GM04503 (cell line): ENCODE measurements at places on chromosomes 4 and X.
A peak's percentile ranks its signal among the peaks of the same experiment; 100 is the strongest.

GRCh38 chr4:11166606-11167005 is 262.1 kb downstream of the HS3ST1 start:
- DNase-seq: no peak

DNA sequence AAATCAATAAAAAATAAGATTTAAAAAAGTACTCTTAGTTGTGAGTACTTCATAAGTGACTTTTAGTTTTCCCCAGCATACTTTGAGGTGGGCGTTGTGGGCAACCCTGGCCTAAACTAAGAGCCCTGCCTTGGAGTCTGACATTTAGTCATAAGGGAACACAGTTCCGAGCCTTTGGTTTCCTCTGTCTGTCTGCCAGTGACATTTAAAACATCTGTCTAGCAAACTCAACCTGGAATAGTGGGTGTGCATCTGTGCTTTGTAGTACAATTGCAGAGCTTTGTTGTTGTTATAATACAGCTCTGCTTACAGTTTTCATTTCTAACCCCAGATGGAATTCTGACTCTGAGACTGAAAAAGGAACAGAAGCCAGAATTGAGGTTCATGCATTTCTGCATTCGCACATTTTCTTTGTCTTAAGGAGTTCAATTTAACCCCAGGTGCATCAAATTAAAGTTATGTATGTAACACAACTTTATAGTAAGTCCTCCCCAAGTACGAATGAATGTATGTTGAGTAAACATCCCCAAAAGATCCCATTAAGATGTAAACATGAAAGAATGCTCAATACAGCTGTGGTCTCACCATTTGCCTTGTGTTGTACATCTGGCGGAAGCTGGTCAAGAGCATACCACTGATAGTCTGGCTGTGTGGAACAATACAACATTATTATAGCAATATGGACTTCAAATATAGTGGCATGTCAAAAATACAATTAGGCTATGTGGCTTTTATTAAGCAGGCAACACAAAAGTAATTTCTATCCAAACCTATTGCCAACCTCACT is 25.9 kb downstream of the TNIP3 start:
- DNase-seq: no peak

DNA sequence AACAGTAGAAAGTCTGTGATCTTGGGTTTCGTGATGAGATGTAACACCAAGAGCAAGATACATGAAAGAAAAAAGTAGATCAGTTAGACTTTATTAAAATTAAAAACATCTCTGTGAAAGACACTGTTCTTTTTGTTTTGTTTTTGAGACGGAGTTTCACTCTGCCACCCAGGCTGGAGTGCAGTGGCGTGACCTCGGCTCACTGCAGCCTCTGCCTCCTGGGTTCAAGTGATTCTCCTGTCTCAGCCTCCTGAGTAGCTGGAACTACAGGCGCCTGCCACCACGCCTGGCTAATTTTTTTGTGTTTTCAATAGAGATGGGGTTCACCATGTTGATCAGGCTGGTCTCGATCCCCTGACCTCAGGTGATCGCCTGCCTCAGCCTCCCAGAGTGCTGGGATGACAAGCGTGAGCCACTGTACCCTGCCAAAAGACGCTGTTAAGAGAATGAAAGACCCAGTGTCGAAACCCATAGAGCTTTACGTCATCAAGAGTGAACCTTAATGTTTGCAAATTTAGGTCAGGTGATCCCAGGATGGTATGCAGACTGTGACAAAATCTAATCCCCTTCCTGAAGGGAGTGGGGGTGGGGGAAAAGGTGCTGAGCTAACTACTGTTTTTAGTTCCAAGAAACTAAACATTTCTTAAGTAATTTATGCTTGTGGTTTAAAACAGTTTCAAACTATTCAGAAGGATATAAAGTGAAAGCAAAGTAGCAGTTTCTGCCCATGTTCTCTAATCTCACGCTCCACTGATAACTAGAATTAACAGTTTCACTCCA is 8.0 kb downstream of the OFD1 start:
- no peak for DNase-seq

GRCh38 chr4:75605928-75606327 is 24.4 kb downstream of the CDKL2 start:
- DNase-seq: no peak

GRCh38 chr4:32884198-32884597 is 2164.0 kb downstream of the PCDH7 start:
- DNase-seq: peak; percentile 4

GRCh38 chr4:170339522-170339921 is 249.8 kb upstream of the AADAT start:
- DNase-seq: no peak

GRCh38 chr4:14184265-14184664 is 556.7 kb upstream of the BOD1L1 start:
- DNase-seq: no peak

DNA sequence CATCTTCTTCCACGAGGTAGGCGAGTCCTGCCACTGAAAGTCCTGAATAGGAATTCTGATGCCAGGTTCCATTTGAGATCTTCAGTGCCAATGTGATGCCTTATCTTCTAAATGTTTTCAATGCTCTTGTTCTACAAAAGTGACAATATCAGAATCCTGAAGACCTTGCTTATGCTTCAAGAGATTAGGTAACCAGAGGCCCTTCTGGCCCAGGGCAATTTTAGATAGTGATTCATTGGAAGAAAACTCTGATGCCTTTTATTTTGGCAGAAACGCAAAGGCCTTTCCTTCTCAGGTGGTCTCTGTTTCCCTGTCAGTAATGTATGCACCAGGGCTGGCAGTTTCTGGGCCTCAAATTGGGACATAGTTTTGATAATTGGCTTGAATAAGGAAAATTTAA is 144.8 kb downstream of the CEP135 start:
- DNase-seq: no peak

- DNase-seq: no peak
Measured at GRCh38 chrX:135437867-135438733, 16.4 kb downstream of the SMIM10L2A start.

DNA sequence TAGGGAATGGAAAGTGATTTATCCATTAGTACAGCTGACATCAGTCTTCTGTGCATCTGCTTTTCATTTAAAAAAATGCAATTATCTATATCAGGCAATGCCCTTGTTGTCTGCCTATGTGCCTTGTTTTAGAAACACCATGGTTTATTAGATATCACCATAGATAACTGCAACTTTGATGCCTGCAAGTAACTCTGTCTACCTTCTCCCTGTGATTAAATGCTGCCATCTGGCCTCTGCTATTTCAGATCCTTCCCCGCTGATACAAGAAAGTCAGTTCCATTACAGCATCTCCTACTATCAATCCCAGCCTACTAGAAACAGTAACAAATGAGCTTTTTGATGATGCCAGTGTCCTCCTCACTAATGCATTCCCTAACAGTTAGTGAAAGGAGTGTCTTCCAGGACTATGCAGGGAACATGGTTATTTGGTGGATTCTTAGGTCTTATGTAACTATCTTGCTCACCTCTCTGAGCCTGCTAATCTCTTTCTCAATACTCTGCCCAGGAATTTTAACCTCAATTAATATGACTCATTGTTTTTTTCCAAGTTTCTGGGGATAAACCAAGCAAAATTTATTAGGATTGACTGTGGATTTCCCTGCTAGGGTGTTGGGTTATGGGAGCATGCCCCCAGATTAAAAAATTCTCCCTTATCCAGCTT is 444.9 kb downstream of the RAPGEF2 start:
- DNase-seq: no peak

- DNase-seq: no peak
Measured at GRCh38 chrX:75086731-75087195, 69.3 kb downstream of the ABCB7 start.

- DNase-seq: peak; percentile 46
Measured at GRCh38 chr4:72858328-72858727, 211.2 kb downstream of the COX18 start.

- no peak for DNase-seq
Measured at GRCh38 chr4:100061835-100062234, 111.8 kb upstream of the H2AZ1 start.

DNA sequence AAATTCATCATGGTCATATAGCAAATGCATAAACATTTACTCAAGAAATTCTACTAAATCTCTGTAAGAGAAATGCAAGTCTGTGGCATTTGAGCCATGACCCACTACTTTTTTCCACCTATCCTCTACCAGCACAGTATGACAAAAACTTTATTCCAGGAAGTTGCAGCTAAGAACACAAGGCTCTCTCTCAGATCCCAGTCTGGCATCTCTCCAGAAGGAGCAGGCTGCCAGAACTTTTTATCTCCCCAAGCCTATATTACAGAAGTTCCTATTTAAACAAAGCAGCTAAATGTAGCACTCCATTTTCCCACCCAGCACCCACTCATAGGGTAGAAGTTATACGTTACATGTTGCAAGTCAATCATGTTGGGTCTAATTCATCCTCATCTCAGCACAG is 49.3 kb upstream of the EPGN start:
- DNase-seq: no peak

- no peak for DNase-seq
Measured at GRCh38 chrX:136714626-136715599, 65.8 kb downstream of the ARHGEF6 start.

DNA sequence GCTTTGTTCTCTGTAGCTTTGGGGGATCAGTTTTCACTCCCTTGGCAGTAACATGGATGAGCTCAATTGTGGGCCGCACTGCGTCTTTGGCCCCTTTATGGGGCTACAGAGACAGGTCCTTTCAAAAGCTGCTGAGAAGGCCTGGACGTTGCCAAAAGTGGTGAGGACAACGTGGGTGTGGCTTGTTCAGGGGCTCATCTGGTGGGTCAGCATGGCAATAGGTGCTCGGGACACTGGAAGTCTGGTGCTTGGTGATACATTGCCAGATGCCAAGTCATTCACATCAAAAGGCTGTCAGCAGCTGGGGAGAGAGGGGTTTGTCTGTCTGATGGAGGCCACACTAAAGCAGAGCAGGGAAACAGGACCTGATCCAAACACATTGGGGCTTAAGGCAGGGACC is 149.8 kb upstream of the EOLA2 start:
- DNase-seq: no peak

- DNase-seq: no peak
Measured at GRCh38 chrX:46380148-46380752, 165.0 kb downstream of the ZNF674 start.

GRCh38 chrX:138845786-138846185 is 134.3 kb upstream of the FGF13 start:
- no peak for DNase-seq

GRCh38 chrX:45851434-45851991 is 650.8 kb upstream of the DIPK2B start:
- no peak for DNase-seq

DNA sequence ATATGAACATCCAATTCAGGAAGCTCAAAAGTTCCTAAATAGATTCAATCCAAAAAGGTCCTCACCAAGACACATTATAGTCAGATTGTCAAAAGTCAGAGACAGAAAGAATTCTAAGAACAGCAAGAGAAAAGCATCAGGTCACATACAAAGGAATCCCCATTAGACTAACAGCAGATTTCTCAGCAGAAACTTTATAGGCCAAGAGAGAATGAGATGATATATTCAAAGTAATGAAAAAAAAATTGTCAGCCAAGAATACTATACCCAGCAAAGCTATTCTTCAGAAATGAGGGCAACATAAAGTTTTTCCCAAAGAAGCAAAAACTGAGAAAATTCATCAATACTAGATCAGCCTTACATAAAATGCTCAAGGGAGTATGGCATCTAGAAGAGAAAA is 106.6 kb upstream of the SH3RF1 start:
- DNase-seq: no peak

DNA sequence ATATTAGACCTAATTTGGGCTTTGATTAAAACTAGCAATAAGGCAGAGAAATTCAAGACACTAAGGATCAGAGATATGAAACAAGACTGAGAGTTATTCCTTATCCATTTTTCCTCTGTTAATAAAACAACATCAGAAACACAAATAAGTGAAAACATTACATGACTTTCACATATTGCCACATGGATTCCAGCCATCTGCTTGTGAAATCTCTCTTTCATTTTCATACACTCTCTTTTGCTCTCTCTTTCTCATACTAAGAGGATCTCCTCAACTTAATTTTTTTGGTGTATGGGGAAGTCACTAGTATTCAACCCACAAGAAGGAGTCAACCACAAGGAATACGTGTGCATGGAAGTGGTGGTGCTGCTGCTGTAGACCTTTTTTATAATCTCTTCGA is 183.0 kb downstream of the LDB2 start:
- DNase-seq: no peak

GRCh38 chr4:60042941-60043340 is 1157.2 kb upstream of the ADGRL3 start:
- DNase-seq: no peak

GRCh38 chrX:36431819-36432218 is 512.3 kb downstream of the CFAP47 start:
- DNase-seq: no peak

DNA sequence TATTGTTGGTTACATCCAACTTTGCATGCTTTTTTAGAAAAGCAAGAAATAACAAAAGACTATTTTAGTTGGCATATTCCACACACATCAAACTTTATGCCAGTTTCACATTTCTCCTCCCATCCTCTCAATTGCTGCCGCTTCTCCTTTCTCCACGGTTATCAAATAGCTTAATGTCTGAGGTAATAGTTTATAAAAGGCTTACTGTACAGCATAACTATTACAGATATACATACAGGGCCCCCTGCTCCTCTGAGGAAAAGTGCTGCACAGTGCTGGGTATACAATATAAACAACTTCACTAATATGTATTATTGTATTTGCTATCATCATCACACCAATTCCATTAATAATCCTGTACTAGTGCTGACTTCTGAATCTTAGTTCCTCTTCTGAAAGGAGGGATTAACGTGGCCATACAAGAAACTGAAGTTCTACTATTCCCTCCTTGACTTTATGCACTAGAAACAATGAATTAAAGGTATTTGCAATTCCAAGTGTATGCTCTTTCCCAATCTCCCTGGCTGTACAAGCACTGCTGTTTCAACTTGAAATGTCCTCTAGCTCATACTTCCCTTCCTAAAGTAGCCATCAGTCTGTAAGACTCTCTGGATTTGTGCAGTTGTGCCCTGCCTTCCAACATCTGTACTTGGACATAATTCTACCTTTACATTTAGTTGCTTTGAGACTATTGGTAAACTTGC is 2.5 kb downstream of the CCNI start:
- DNase-seq: no peak

DNA sequence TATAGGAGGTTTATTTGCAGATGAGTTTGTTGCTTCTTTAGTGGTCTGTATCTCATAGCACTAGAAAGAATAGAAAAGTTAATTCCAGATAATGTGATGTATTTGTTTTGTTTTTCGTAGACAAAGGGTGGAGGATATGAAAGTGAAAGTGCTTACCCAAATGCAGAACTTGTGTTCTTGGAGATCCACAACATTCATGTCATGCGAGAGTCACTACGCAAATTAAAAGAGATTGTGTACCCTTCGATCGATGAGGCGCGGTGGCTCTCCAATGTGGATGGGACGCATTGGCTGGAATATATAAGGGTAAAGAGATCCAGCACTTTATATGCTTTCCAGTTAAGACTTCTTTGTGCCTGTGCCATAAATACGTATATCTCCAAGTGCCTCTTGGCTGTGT is 43.3 kb downstream of the MTMR1 start:
- DNase-seq: no peak

- DNase-seq: no peak
Measured at GRCh38 chr4:159414305-159414704, 311.4 kb downstream of the RAPGEF2 start.
